ENCODE measurements at places on chromosomes 12 and 14. TPM values are rescaled to one million over a fixed set of nuclear protein-coding genes. Genes with fewer than 3 reads are reported as not detected.
A peak's percentile ranks its signal among the peaks of the same experiment; 100 is the strongest.

DNA sequence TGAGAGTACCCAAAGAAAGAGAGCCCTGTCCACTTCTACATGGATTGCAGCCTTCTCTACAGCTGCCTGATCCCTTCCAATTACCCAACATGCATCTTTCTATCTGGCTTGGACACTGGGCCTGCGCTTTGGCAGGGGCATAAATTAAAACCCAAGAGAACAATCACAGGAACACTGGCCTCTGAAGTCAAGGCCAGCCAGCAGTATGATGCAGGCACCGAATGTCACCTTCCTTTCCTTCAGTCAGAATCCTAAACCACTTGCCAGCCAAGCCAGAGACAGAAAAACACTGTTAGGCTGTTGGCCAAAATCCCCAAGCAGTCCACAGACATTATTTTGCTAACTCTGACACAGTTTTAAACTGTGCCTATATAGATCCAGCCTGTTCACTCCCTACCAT, 113.7 kb downstream of the DUSP6 start:
- DNase-seq = peak; percentile 4
- H3K4me1 ChIP-seq = no peaks in the 10 kb centered on the region
- H3K4me3 ChIP-seq = no peak overlapping the region
- no peaks in the 10 kb centered on the region for H3K27me3 ChIP-seq

- no peaks in the 10 kb centered on the region for H3K4me1 ChIP-seq
- no peak overlapping the region for H3K27ac ChIP-seq
- H3K36me3 ChIP-seq = no peaks in the 10 kb centered on the region
- H3K4me3 ChIP-seq = no peak overlapping the region
Measured at GRCh38 chr14:23916446-23916845, 37.1 kb upstream of the DHRS4 start.

GRCh38 chr12:77772676-77773298, 57.9 kb upstream of the NAV3 start:
- no peak overlapping the region for H3K27ac ChIP-seq
- no peaks in the 10 kb centered on the region for H3K27me3 ChIP-seq
- no peaks in the 10 kb centered on the region for H3K4me1 ChIP-seq
- no peak overlapping the region for H3K4me3 ChIP-seq

The DNAJC22 gene
- 0.24 TPM for total RNA-seq

DNA sequence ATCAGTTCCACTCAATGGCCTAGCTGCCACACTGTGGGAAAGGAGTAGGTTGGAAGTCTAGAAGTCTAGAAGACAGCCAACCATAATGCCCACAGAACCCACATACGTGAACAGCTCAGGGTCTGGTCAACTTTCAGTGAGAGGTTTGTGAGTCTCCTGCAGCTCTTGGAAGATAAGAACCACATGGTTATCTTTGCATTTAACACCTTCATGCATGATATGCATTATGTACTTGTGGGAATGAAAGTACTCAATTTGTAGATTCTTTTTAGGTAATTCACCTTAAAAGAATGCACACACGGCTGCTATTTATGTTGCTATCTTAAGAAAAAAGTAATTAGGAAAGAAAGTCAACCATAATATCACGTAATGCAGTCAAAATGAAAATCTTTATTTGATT, 126.7 kb downstream of the ESRRB start:
- no peaks in the 10 kb centered on the region for H3K36me3 ChIP-seq
- DNase-seq = no peak
- no peaks in the 10 kb centered on the region for H3K4me1 ChIP-seq
- H3K27me3 ChIP-seq = no peaks in the 10 kb centered on the region
- H3K27ac ChIP-seq = no peak overlapping the region

The TDRD9 gene
- 0.17 TPM for total RNA-seq

- no peak for DNase-seq
- H3K4me1 ChIP-seq = peaks cover 12% of the 10 kb centered on the region
- no peak overlapping the region for H3K4me3 ChIP-seq
- H3K27me3 ChIP-seq = no peaks in the 10 kb centered on the region
Measured at GRCh38 chr12:20314328-20314727, 54.0 kb upstream of the PDE3A start.

DNA sequence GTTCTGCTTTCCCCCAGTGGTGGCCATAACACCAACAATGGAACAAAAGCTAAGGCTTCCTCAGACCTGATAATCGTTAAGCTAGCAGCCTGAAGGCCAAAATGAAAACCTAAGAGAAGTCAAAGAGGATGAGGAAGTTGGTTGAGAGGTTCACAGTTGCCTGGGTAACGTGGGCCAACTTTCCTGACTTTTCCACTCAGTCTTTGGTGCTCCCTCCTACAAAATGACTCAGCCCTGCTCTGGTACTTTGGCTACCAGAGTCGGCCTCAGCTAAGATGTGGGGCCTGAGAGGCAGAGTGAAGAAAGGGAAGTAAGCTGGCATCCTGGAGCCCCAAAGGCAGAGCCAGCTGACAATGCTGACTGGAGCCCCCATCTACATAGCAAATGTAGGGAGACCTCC, 14.9 kb upstream of the FKBP11 start:
- no peak overlapping the region for H3K27ac ChIP-seq
- H3K4me3 ChIP-seq = no peak overlapping the region
- H3K27me3 ChIP-seq = no peaks in the 10 kb centered on the region
- no peaks in the 10 kb centered on the region for H3K4me1 ChIP-seq
- no peak for DNase-seq

DNA sequence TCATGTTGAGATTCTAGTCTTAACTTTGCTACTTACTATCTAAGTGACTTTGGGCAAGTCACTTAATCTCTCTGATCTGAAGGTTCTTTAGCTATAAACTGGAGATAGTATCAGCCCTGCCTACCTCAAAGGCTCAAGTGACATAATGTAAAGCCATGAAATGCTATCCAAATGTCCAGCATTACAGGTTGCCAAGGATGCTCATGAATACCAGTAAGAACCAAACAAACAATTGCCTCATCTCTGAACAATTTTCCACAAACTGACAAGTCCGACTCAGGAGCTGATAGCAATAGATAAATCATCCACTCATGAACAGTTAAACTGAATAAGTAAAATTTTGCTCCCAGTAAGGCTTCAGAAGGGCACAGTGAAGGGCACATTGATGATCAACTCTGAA, 51.5 kb downstream of the LMNTD1 start:
- no peaks in the 10 kb centered on the region for H3K36me3 ChIP-seq
- H3K27me3 ChIP-seq = no peaks in the 10 kb centered on the region
- no peak overlapping the region for H3K27ac ChIP-seq
- no peak overlapping the region for H3K4me3 ChIP-seq
- DNase-seq = no peak

DNA sequence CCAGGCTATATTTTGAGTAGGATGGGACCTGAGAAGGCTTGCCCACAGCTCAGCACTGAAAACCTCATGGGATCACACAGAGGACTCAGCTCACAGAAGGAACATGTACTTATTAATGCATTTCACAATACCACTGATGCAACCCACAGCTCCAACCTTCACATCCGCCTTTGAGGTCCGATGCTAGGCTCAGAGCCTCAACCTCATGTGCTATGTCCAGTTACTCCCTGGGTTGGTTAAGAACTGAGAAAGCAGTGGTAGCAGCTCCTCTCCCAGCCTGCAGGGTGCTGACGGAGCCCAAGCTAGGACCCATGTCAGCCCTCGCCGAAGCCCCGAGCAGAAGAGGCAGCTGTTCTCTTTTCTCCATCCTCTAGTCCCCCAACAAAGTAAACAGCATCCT, 52.9 kb downstream of the SPTB start:
- peak overlapping the region; percentile 32 for H3K4me3 ChIP-seq
- peaks cover 90% of the 10 kb centered on the region for H3K4me1 ChIP-seq
- peak; percentile 85 for DNase-seq
- H3K27ac ChIP-seq = peak overlapping the region; percentile 98

DNA sequence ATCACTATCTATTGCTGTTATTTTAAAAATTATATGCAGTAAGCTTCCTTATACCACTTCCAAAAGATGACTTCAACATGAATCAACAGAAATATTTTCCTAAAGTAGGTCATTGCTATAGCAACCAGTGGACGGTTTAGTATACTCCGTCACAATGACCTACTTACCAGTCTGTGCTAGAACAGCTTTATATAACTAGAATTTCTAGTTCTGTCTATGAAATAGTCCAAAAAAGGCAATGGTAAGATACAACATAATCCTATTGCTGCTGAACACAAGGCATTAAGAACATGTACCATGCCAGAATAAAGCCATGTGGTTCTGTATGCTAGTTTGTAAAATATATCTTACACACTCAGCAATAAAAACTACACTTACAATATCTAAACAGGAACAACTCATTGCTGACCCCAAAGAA, 40.7 kb upstream of the MTERF2 start:
- no peaks in the 10 kb centered on the region for H3K36me3 ChIP-seq
- H3K27ac ChIP-seq = peak overlapping the region; percentile 88
- peak; percentile 23 for DNase-seq

DNA sequence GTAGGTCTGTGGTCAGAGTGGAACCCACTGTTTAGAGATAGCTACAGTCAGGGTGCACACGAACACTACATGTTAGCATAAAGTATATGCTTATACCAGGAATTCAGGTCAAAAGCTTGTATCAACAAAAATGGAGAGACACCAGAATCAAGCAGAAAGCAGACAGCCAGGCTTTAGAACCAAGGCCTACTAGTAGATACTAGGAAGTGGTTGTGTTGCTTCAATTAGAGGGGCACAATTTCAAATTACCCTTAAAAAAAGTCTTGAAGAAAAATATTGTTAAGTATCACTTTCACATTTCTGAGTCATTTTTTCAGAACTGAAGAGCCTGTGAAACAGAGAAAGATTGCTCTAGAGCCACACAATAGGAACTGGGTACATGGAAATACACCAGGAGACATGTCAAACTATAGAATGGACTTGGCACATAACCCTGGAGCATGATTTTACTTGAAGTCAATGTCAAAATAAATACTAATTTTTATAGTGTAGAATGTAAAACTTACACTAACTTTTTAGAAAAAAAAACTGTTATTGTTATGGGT, 41.6 kb downstream of the LRRC9 start:
- no peak overlapping the region for H3K4me3 ChIP-seq
- no peak for DNase-seq
- no peaks in the 10 kb centered on the region for H3K27me3 ChIP-seq

DNA sequence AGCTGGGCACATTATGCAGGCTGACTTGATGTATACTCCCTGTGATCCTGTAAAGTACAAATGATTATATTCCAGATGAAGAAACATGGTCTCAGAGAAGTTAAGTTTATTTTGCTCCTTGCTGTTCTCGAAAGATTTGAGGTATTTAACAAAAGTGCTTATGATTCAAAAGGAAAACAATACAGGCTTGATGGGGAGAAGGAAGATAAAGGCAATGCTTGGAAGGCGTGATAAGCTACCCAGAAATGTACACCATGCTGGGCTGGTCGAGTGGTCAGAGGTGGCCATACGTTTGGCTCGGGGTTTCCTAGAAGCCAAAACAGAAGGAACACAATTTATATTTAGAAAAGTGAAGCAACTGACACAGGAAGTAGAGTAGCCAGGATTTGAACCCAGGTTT, 201.0 kb downstream of the KTN1 start:
- peaks cover 4% of the 10 kb centered on the region for H3K4me1 ChIP-seq
- H3K27ac ChIP-seq = no peak overlapping the region
- no peak for DNase-seq
- H3K36me3 ChIP-seq = no peaks in the 10 kb centered on the region
- no peak overlapping the region for H3K4me3 ChIP-seq

DNA sequence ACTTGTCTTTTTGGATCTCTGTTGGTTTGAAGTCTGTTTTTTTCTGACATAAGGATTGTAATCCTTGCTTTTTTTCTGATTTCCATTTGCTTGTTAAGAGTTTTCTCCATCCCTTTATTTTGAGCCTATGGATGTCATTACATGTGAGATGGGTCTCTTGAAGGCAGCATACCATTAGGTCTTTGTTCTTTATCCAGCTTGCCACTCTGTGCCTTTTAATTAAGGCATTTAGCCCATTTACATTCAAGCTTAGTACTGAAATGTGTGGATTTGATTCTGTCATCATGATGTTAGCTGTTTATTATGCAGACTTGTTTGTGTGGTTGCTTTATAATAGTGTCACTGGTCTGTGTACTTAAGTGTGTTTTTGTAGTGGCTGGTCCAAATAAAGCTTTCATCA, 100.0 kb downstream of the CCDC91 start:
- no peaks in the 10 kb centered on the region for H3K36me3 ChIP-seq
- no peak overlapping the region for H3K4me3 ChIP-seq
- DNase-seq = no peak

GRCh38 chr12:41970744-41971143, 173.9 kb downstream of the GXYLT1 start:
- DNase-seq = no peak
- no peaks in the 10 kb centered on the region for H3K36me3 ChIP-seq
- no peaks in the 10 kb centered on the region for H3K27me3 ChIP-seq
- no peaks in the 10 kb centered on the region for H3K4me1 ChIP-seq

The PIANP gene
- total RNA-seq = not detected

GRCh38 chr12:42504049-42504448, 85.5 kb downstream of the PRICKLE1 start:
- H3K27ac ChIP-seq = no peak overlapping the region
- no peaks in the 10 kb centered on the region for H3K27me3 ChIP-seq
- no peak overlapping the region for H3K4me3 ChIP-seq
- peaks cover 2% of the 10 kb centered on the region for H3K4me1 ChIP-seq
- DNase-seq = no peak

DNA sequence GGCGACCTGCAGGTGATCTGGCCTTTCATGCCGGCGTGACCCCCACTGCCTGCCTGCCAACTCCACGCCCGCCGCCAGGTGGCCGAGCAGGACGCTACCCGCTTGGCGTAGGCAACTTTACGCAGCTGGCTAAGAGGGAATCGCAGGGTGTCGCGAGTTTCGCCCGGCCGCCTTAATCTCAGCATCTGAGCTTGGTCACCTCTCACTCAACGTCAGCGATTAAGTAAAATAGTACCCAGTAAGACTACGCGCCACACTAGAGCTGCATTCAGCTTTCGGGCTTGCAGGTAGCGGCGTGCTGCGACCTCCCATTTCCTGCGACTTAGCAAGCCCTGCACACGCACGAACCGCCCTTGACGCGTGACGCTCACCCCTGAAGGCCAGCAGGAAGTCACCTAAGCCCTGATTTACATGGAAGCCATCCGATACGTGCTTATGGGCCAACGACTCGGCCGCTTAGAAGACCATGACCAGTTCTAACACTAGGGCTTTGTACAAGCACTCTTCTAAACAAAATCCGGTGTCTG, 33.2 kb downstream of the WBP11 start:
- peak overlapping the region; percentile 80 for H3K4me3 ChIP-seq
- H3K27ac ChIP-seq = peak overlapping the region; percentile 98
- peak; percentile 50 for DNase-seq
- no peaks in the 10 kb centered on the region for H3K36me3 ChIP-seq
- peaks cover 10% of the 10 kb centered on the region for H3K4me1 ChIP-seq
- no peaks in the 10 kb centered on the region for H3K27me3 ChIP-seq

The CNTN1 gene
- total RNA-seq = 0.17 TPM

The UNC79 gene
- total RNA-seq = 0.73 TPM
